Effector memory CD8-positive, alpha-beta T cell (primary cell): ENCODE measurements at places on chromosomes 7 and 10.

DNA sequence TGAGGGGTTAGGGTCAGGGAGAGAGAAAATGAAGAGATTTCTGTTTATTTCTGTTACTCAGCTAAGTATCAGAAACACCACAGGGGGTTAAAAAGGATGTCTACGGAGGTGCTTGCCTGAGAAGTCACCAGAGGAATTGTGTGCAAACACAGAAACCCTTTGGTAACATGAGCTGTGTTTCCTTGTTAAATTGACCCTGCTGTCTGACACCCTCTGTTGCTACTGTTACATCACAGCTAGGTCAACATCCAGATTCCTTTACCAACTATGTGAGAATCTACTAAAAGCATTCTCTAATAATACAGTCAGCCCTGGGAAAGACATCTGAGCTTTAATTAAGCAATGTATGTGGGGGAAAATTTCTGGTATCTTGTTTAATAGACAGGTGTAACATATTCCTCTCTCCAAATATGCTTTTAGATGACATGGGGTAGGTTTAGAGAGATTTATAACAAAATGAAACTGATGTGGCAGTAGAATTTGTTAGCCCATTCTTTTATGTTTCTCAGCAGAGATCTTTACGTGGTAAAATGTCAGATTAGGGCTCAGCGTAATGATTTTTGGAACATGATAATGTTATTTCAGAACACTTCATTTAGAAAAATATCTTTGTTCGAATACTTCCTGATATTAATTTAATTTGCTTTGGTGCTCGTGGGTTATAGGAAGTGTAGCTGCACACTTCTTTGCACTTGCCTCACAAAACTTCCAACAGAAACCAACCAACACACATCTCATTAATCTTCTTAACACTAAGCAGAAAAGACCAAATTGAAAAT lies 168.0 kb upstream of the AHR start:
- DNase-seq = no peak

GRCh38 chr7:41161041-41161587 lies 541.8 kb downstream of the INHBA start:
- DNase-seq = no peak

DNA sequence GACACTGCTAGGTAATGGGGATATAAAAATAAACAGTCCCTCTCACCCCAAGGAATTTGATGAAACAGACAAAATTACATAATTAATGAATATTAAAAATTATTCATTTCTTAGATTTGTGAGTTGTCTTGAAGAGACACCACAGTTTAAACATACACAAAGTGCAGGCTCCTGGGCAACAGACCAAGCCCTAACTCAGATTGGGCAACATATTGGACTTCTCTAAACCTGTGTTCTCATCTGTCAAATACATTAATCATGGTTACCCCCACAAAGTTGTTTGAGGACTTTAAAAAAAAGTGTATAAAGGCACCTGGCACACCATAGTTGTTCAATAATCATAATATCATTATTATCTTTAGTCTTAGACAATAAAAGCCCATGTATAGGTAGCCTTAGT lies 62.5 kb upstream of the CAPZA2 start:
- DNase-seq = no peak

GRCh38 chr7:7582596-7582995 lies 15.9 kb downstream of the MIOS start:
- no peak for DNase-seq
